Ovary (tissue), 10 donors: ENCODE measurements at places on chromosomes 5 and 9.

DNA sequence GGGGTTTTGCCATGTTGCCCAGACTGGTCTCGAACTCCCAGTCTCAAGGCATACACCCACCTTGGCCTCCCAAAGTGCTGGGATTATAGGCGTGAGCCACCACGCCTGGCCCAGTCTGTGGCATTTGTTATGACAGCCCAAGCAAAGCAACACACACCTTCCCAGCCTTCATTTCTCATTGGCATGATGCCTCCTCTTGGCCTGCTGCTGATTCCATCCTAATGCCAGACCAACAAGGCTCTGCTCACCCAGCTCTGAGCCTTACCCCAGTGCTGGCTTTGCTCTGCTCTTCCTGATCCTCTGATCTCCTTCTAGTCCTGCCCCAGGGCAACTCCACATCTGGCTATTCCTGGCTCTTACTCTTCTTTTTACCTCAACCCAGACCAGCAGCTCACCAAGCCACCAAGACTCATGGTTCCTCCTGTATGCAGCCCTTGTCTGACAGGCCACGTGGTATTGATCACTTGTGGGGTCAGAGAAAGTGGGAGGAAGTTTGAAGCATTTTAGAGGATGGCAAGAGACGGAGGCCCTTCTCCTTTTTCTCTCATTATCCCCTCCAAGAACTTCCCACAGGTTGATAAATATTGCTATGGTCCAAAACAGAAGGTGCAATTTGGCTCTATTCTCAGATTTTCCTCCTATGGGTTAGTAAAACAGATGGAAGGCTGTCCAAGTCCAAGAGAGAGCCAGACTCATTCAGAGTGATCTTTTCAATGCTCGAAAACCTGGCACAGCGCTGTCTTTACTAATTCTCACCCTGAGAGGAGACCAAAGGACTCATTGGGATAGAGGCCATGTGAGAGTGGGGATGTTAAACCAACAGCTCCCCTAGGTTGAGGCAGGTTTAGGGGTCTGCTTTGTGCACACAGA lies 958 bp downstream of the CD180 start:
- no peak for DNase-seq

DNA sequence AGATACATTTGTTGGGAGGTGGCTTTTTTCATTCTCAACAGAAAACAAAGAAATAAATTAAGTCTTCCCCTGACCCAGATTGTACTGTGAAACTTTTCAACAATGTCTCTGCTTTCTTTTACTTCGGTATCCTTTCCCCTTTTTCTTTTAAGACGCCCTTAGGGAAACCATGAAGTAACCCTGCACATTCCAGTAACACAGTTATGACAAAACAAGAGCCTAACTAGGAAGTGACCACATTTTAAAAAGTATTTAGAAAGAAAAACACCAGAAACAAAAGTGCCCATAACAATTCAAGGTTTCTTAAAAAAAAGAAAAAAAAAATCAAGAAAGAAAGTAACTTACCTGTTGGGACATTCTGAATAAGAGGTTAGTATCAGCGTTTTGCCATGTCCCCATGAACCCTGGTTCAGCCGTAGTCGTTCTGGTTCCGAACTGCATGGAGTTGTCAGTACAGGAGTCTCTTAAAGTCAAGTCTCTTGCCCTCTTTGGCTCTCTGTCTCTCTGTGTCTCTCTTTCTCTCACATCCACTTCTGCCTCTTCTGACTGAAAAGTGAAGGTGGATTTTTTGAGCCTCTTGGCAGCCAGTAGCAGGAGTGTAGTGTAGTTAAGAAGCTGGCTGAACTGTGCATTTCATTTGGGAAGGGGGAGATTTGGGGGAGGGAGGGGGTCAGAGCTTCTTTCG lies 142.9 kb downstream of the BNC2 start:
- no peak for DNase-seq

- no peak for DNase-seq
Observed at GRCh38 chr9:99239341-99240060, 17.4 kb downstream of the SEC61B start.

DNA sequence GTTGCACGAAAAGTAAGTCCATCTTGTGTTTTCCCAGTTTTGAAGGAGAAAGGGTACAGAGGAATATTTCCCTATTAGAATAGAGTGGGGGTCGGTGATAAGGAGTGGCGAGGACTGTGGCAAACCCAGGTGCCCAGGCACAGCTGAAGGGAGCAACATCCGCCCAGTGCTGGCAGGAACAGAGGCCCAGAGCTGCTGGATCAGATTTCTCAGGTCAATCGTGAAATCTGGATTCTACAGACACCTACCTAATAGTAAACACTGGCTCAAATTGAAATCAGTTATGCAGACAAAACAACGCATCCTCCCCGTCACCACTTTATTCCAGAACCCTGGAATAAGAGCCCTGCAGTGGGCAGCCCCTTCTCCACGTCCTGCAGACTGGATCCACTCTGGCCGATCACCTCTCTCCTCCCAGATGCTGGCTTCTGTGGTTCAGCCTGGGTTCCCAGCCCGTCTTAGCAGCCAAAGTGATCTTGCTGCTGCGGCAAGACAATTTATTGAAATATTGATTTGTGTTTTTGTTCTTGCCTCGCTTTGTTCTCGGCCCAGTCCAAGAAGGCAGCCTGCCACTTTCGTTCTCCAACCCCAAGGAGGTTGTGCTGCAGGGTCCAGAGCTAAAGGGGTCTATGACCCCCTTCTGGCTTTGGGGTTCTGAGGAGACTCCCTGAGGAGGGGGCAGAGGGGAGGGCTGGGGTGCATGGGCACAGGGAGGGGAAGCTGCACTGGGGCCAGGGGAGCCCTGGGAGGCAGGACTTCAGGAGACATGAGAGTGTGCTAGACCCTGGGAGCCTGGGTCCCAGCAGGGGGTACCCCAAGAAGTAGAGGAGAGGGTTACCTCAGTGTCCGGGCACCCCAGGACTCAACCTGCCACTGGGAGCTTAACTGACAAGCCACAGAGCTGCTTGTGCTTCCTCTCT lies 103.3 kb downstream of the ZNF354C start:
- DNase-seq, result no peak

DNA sequence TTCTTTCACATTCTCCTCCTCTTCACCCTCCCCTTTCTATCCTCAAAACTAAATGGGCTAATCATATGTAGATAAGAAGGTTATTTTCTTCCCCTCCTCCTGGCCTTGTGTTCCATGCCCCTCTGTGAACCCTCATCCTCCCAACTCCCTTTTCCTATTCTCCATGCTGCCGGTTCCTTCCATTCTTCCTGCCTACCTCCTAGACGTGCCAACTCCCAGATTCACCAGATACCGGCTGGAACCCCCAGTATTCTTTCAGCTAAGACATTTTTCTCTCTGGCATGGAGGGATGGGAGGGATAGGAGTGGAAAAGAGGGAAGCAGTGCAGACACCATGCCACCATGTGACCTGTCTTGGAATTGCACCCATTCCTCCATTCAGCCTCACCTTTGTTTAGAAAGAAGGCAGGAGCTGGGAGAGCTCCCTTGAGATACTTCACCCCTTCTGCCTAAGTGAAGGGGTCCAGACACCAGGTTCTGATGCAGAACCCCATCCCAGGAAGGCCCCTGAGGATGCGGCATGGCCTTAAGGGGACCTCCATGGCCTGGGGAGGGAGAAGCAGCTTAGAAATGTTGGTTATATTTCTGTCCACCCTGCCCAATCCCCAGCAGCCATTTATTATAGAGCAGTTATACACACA lies 4.8 kb downstream of the DNAJB5 start:
- DNase-seq, result no peak

GRCh38 chr5:122972877-122973276 lies 63.6 kb downstream of the PPIC start:
- DNase-seq, result no peak

- DNase-seq, result no peak
Observed at GRCh38 chr9:26597542-26598149, 295.0 kb downstream of the CAAP1 start.

- DNase-seq, result no peak
Observed at GRCh38 chr9:21470126-21470525, 12.0 kb downstream of the IFNE start.

- DNase-seq, result no peak
Observed at GRCh38 chr9:134891713-134892112, 11.1 kb downstream of the FCN2 start.

DNA sequence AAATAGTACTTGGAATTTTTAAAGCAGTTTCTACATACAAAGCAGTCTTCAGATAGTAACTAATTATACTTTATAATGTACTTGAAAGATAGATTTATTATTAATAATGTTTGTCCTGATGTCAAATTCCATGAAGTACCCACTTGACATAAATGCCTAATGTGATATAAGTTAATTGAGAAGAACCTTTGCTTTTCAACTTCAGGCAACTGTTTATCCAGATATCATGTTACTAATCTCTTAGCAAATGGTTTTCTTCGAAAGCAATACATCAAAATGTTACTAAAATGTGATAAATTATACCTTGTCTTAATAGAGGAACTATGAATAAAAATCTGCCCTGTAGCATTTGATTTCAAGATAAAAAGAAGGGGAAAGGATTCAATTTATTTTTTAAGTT lies 146.8 kb upstream of the FBXL17 start:
- DNase-seq, result no peak

DNA sequence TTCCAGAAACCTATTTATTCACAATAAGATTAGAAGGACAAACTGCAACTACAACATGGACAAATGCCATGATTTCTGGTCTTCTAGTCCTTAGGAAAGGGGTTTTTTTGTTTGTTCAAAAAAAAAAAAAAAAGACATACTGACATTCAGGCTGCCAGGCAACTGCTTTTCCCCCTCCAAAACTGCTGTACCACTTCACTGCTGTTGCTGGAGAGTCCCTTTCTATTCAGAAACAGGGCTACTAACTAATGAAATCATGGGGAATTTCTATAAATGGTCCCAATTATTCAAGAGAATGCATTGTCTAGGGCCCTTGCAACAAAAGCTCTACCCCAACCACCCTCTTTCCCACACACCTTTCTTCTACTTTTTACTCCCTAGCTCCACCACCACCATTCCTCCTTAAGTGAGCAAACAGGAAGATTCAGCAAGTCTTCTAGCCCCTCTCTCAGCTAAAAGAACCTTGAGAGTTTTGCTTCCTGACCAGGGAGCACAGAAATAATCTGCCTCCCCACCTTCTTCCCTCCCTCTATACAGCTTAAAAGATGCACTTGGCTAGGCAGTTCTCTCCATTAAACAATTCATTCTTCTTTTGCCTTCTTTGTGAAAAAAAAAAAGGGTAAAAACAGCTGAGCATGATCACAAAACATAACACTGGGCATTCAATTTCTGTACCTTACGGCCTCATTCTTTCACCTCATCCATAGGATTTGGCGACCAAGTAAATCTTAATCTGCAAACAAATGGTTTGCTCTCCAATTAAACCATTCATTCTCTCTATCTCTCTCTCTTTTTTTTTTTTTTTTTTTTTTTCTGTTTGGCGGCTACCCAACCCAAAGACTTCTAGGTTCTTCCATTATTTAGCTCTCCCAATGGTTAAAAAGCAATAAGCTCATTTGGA lies 13.8 kb downstream of the ZNF608 start:
- no peak for DNase-seq

- no peak for DNase-seq
Observed at GRCh38 chr9:21154018-21154608, 12.3 kb downstream of the IFNA21 start.

DNA sequence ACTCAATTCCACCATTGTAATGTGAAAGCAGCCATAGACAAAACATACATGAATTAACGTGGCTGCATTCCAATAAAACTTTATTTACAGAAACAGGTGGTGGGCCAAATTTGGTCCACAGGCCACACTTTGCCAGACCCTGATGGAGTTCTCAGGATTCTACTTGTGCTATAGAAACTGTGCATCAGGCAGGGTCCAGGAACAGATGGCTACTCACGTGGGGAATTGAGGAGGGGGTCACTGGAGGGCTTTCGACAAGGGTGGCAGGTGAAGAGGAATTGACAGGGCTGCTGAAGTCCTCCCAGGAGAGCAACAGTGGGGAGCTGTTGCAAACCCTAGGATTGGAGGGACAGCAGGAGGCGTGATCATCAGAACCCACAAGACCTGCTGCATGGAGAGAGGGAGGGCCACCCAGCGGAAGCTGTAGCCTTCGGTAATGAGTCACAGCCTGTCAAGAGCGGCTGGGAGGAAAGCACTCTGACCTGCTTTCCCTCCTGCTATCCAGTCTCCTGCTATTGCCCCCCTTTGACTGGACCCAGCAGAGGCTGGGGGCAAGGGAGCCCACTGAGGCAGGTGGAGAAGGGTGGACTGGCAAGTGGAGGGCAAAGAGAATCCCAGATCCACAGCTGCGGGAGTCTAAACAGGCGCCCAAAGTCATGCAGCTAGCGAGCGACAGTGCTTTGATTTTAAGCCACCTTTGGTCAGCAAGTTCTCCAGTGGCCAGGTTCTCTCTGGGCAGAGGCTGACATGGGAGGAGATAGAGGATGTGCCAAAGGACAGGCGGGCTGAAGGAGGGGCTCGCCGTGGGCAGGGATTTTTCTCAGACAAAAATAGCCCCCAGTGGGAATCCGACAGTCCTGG lies 138.3 kb upstream of the SMIM23 start:
- no peak for DNase-seq

GRCh38 chr5:42655982-42656650 lies 100.5 kb upstream of the CCDC152 start:
- DNase-seq, result no peak

DNA sequence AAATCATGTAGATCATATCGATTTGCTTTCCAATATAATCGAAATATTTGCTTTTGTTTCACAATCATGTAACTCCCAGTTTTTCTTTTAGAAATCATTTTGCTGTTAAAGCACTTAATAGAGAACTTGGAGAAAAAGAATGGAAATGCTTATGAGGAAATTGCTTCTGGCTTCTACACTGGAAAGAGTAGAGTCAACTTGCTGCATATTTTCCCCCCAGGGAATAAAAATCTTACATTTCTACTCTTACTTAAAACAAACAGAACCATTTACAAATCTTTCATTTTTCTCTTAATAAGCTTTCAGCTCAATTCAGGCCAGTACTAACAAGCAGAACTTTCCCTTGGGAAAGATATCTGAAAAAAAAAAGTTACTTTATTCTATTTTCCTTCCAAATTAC lies 312.0 kb downstream of the CHSY3 start:
- DNase-seq, result no peak

- DNase-seq, result no peak
Observed at GRCh38 chr9:8095672-8096086, 296.1 kb upstream of the DMAC1 start.

- DNase-seq, result no peak
Observed at GRCh38 chr5:74664551-74664950, 20.5 kb upstream of the HEXB start.

DNA sequence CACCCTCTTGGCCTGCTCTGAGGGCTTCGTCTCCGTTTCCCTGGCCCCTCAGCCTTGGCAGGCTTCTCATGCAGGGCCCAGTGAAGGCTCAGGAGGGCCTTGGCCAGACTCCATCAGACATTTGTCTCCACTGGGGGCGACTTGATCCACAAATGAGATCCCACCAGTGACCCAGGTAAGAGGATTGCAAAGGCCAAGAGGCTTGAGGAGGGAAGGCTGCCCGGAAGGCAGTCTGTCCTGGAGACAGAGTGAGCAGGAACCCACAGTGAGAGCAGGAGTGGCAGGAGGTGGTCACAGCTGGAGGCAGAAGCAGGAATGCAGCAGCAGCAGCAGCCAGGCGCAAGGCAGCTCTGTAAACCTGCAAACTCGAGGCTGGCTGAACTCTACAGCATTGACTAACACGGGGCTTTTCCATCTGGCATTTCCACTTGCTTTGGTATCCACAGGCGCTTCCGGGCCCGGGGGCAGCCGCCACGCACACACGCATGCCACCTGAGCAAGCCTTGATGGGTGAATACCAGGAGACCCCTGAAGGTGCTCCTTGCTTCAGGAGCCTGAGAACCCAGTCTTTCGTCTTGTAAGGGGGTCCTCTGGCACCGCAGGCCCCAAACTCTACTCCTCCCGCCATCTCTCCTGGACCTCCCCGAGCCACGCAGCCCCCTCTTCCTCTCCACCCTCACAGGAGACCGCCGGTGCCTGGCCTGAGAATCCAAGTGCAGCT lies 14.7 kb downstream of the MGAT1 start:
- peak; percentile 57 for DNase-seq

- no peak for DNase-seq
Observed at GRCh38 chr9:88011005-88011766, 36.9 kb upstream of the CDK20 start.
